ENCODE measurements at places on chromosomes 6 and 20. TPM values are rescaled to one million over a fixed set of nuclear protein-coding genes. Genes with fewer than 3 reads are reported as not detected.

BTNL2 gene
- total RNA-seq = not detected

ISM1 gene
- 5.0 TPM for total RNA-seq

SLC22A3 gene
- total RNA-seq = 1.2 TPM

DDO gene
- total RNA-seq = not detected

MUC21 gene
- not detected for total RNA-seq

INSM1 gene
- total RNA-seq = not detected

FGD2 gene
- total RNA-seq = not detected

DNA sequence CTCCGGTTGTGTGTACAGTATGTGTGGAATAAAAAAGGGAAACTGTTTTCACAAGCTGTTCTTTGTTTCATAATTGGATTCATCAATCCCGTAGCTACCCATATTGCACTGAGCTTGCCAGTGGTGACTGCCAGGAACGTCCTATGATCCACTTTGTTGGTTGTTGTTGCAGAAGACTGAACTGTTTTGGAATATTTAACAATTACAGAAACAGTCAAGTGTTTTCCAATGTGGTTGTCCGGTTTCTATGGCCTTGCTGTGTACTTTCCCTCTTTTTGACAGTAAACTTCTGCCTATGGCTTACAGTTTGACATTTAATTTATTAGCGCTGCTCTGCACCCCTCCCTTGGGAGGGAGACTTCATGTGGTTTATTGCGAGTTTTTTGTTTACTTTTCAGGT is 141.2 kb downstream of the DTNBP1 start:
- no peaks in the 10 kb centered on the region for H3K27me3 ChIP-seq
- no peak overlapping the region for H3K27ac ChIP-seq
- H3K36me3 ChIP-seq = peaks cover 82% of the 10 kb centered on the region
- no peak for DNase-seq
- H3K4me1 ChIP-seq = no peaks in the 10 kb centered on the region

GRCh38 chr6:130928158-130928912 is 101.1 kb downstream of the SMLR1 start:
- H3K4me3 ChIP-seq = no peak overlapping the region
- DNase-seq = no peak
- H3K27ac ChIP-seq = no peak overlapping the region
- H3K4me1 ChIP-seq = no peaks in the 10 kb centered on the region
- H3K27me3 ChIP-seq = no peaks in the 10 kb centered on the region

DNA sequence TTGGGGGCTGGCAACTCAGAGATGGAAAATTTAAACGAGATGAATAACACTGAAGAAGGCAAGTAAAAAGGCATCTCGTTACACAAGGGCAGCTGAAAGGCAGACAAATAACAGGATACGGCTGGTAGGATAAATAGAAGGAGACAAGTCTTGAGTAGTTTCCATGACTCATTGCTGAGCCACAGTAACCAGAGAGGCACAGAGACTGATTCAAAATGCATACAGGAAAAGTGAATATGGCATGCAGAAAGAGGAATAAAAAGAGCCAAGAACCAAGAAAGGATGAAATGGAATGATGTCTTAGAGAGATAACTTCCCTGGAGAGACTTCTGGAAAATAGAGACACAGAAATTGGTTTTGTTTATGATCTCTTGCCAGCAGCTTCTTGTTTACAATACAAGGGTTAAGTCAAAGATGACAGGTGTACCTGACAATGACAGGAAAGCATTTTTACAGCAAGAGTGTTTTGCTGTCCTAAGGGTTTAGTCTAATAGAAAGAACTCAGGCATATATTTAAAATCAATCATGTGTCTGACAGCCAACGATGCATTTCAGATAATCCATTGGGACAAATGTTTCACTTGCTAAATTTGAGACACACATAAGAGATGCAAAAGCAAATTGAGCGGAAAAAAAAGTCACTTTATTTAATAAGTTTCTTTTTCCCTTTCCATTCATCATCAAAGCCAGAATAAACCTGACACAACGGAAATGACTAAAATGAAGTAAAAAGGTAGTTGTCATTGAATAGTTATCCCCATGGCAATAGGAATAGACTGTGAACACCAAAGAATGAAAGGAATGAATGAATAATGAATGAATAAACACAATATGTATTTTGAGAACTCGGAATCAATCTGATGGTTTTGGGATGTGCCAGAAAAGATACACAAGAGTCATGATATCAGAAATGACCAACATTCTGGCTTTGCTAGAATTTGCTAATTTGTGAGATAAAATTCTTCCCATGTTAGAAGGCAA is 68.0 kb upstream of the KCNQ5 start:
- H3K36me3 ChIP-seq = no peaks in the 10 kb centered on the region
- no peak for DNase-seq
- H3K27ac ChIP-seq = no peak overlapping the region

DNA sequence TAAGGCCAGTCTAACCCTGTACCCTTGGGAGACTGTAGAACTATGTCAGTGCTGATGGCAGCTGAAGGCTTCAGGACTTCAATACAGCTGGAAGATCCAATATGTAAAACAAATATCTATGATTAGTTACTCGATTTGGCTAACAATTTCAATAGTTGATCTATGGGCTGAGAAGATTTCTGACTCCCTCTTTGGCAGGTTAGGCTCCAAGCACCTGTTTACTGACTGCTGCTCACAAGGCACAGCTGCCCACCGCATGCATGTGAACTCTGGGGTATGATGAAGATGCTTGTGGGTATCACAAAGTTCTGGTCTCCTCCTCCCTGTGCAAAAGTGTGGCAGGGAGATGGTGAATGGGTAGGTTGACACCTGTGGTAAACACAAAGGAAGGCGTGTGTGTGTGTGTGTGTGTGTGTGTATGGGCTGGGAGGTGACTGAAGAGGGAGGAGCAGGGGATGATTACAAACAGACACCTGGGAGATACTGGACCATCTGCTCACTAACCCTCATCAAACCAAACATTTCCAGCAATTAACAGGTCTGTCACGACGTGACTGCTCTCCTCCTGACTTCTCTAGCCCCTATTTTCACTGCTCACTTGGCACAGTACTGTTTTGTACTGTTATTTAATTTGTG is 18.1 kb downstream of the ELMO2 start:
- H3K36me3 ChIP-seq = peaks cover 36% of the 10 kb centered on the region
- no peak for DNase-seq
- no peak overlapping the region for H3K27ac ChIP-seq

- no peaks in the 10 kb centered on the region for H3K36me3 ChIP-seq
- no peak overlapping the region for H3K27ac ChIP-seq
- no peaks in the 10 kb centered on the region for H3K27me3 ChIP-seq
- peaks cover 5% of the 10 kb centered on the region for H3K4me1 ChIP-seq
- no peak overlapping the region for H3K4me3 ChIP-seq
- no peak for DNase-seq
These were observed 45.5 kb downstream of the UBE2V1 start for GRCh38 chr20:50067461-50067860.

DNA sequence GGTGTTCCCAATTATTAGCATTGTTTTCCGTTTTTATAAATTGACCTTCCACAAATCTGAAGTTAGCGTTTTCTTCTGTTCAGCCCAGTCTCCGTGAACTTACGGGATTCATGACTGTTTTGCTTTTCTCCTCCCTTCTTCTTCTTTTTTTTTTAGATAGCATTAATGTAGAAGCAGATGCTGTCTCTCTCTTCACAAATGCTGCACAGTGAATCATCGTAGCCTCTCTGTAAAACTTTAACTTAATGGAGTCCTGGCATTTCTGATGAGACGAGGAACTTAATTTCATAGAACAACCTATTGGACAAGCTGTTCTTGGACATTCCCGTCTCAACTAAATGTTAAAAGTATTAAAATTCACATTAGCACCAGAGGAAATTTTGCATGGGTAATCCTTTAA is 138.0 kb upstream of the EEF1E1 start:
- H3K36me3 ChIP-seq = no peaks in the 10 kb centered on the region
- H3K4me3 ChIP-seq = peak overlapping the region; percentile 5
- H3K27me3 ChIP-seq = no peaks in the 10 kb centered on the region
- no peak for DNase-seq
- peaks cover 74% of the 10 kb centered on the region for H3K4me1 ChIP-seq
- H3K27ac ChIP-seq = peak overlapping the region; percentile 88

GRCh38 chr6:109701221-109701620 is 10.1 kb downstream of the FIG4 start:
- peaks cover 8% of the 10 kb centered on the region for H3K4me1 ChIP-seq
- H3K4me3 ChIP-seq = no peak overlapping the region

- H3K36me3 ChIP-seq = no peaks in the 10 kb centered on the region
- peaks cover 64% of the 10 kb centered on the region for H3K27me3 ChIP-seq
- H3K4me1 ChIP-seq = peaks cover 10% of the 10 kb centered on the region
- no peak overlapping the region for H3K4me3 ChIP-seq
These were observed 12.2 kb downstream of the ZNF831 start for GRCh38 chr20:59175861-59176260.

DNA sequence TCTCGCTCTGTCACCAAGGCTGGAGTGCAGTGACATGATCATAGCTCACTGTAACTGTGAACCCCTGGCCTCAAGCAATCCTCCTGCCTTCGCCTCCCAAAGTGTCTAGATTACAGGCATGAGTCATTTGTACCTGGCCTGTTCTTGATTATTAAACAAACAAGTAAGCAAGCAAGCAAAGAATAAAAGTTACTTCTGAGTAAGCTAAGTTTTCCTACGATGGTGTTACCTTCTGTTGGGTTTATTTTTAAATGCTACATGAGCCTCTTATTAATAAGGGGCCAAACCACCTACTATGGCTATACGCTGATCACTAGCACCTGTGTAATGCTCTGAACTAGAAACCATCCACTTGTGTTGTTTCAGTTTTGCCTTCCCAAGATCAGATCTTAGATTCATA is 50.8 kb downstream of the IL22RA2 start:
- H3K4me3 ChIP-seq = no peak overlapping the region
- DNase-seq = no peak
- H3K36me3 ChIP-seq = no peaks in the 10 kb centered on the region
- H3K27me3 ChIP-seq = no peaks in the 10 kb centered on the region

- peaks cover 13% of the 10 kb centered on the region for H3K4me1 ChIP-seq
- DNase-seq = no peak
- H3K27me3 ChIP-seq = no peaks in the 10 kb centered on the region
- H3K36me3 ChIP-seq = peaks cover 2% of the 10 kb centered on the region
- no peak overlapping the region for H3K4me3 ChIP-seq
These were observed 40.5 kb upstream of the TAF8 start for GRCh38 chr6:42009844-42010184.

- DNase-seq = no peak
- H3K27me3 ChIP-seq = no peaks in the 10 kb centered on the region
- H3K27ac ChIP-seq = no peak overlapping the region
- H3K4me1 ChIP-seq = peaks cover 10% of the 10 kb centered on the region
These were observed 129.2 kb downstream of the BCKDHB start for GRCh38 chr6:80235647-80236046.

- H3K36me3 ChIP-seq = no peaks in the 10 kb centered on the region
- no peaks in the 10 kb centered on the region for H3K27me3 ChIP-seq
- H3K4me3 ChIP-seq = no peak overlapping the region
- no peaks in the 10 kb centered on the region for H3K4me1 ChIP-seq
These were observed 448.4 kb downstream of the HACE1 start for GRCh38 chr6:104411302-104411701.

GRCh38 chr6:166736634-166737033 is 109.6 kb upstream of the RPS6KA2 start:
- DNase-seq = no peak
- peaks cover 18% of the 10 kb centered on the region for H3K4me1 ChIP-seq
- H3K27me3 ChIP-seq = no peaks in the 10 kb centered on the region
- no peak overlapping the region for H3K4me3 ChIP-seq
- H3K36me3 ChIP-seq = no peaks in the 10 kb centered on the region
